ENCODE measurements at places on chromosomes 5 and 9. TPM values are rescaled to one million over a fixed set of nuclear protein-coding genes. Genes with fewer than 3 reads are reported as not detected.

GRCh38 chr9:13292158-13292557 is 12.7 kb upstream of the MPDZ start:
- no peak for DNase-seq

DNA sequence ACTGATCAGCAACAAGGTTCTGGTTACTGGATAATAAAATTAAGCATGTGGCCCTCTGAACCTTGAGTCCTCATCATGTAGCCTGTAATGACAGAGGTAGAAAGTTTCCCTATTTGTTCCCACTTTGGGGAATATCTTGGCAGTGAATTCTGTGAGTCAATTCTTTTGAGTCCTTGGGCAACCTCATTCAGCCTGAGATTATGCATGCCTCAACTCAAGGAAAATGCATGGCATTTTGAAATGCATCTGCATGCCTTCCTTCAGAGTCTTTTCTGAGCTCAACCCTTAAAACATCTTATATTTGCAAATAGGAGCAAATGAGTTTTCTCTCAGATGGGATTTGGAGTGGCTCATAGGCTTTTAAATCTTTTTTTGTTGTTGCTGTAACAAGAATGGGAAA is 218.1 kb upstream of the CD180 start:
- DNase-seq: no peak

GRCh38 chr5:149278451-149279210 is 7.0 kb downstream of the AFAP1L1 start:
- no peak for DNase-seq

The SLC24A2 gene
- total RNA-seq: not detected
